ENCODE measurements at places on chromosomes 7 and 10.

DNA sequence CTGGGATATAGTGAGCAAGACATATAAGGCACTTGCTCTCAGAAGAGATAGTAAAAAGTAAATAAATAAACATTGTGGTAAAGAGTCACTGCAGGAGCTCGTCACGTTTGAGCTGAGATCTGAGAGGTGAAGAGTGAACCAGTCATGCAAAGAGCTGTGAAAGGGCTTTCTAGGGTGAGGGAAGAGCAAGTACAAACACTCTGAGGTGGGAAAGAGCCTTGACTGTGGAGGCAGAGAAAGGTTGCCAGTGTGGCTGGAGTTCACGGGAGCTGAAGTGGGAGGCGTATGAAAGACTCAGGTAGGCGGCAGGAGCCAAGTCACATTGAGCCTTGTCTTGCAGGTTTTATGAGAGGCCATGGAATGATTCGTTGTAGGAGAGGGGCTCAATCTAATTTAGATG lies 141.0 kb downstream of the C1GALT1 start:
- DNase-seq, result no peak

DNA sequence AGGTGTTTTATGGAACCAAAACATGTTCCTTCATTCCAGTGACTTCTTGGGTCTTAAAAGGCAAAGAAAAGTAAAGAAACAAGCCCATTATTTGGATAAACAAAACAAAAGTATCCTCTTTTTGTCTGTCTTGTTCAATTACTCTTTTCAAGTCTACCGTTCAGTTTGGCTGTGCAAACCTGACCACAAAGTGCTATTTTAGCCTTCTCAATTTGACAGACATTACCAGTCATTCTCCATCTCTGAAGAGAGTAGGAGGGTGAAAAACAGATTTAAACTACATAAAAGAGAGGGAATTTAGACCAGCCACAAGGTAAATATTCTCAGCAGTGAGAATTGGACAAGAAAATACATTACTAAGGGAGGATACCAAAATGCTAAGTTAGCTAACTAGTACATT lies 145.2 kb downstream of the GRM3 start:
- DNase-seq, result no peak

DNA sequence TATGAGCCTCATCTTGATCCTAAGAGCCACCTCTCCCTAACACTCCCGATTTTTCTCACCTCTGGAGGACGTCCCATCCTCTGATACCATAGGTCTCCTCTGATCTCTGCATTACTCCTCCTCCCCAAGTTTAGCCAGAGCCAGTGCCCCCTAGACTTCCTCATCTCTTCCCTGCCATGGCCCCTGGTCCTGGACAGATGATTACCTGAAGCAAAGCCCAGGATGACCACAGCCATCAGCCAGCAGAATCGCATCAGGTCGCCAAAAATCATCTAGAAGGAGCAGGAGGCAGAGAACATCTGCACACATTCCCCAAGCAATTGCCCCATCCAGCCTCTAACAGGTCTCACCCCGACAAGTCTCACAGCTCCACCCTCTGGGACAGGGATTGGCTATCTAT lies 11.7 kb downstream of the TRPV6 start:
- no peak for DNase-seq

DNA sequence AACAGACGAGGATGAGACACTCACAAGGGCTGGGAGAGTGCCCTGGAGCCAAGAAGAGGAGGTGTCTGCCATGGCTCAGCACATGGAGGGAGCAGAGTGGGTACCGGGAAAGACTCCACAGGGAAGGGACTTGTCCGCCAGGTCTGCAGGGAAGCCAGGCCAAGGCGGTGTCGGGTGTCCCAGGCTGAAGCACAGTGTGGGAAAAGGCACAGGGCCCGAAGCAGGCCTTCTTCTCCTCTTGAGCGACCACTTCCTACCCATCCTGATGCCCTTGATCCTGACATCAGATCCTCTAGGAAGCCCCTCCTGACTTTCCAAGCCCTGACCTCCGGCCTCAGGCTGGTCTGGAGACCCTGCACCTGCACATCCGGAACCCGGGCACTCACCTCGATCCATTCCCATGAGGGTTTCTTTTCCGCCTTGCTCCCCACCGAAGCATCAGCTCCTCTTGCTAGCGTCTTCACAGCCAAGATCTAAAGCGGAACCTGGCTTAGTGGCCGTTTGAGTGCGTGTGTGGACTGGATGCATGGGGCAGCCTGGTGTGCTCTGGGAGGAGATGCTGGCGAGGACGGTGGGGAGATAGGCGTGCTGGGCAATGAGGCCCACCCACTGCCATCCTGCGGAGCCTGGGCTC lies 8.5 kb downstream of the CALML3 start:
- no peak for DNase-seq

- DNase-seq, result peak; percentile 89
Measured at GRCh38 chr7:36291387-36292316, 98.0 kb upstream of the ANLN start.

- DNase-seq, result no peak
Measured at GRCh38 chr7:99563650-99564049, 5.2 kb downstream of the ZNF655 start.

GRCh38 chr10:113420733-113421675 lies 131.8 kb upstream of the HABP2 start:
- DNase-seq, result no peak

- peak; percentile 79 for DNase-seq
Measured at GRCh38 chr7:51067757-51068156, 248.9 kb downstream of the COBL start.

DNA sequence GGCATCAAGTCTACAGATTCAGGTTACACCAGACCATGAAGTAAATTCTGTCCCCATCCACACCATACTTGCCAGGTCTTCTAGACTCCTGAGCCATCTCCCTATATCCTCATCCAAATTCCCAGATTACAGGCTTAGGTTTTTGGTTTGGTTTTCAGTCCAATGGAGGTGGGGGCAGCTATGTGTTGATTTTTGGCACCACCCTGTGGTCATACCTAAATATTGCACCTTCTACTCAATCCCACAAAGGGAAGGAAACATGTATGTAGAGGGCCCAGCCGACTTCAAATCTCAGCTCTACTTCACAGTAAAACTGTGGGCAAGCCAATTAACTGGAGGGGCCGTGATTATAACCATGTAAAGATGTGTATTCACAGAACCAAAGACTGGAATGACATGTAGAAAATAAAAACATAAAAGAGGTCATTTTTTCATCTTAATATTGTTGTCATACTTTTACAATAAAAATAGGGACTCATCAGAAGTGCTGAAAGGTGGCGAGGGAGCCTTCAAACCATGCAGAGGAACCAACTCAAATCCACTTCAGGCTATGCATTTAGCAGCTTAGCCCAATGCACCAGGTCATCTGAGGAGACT lies 19.8 kb downstream of the ERCC6 start:
- DNase-seq, result peak; percentile 81

DNA sequence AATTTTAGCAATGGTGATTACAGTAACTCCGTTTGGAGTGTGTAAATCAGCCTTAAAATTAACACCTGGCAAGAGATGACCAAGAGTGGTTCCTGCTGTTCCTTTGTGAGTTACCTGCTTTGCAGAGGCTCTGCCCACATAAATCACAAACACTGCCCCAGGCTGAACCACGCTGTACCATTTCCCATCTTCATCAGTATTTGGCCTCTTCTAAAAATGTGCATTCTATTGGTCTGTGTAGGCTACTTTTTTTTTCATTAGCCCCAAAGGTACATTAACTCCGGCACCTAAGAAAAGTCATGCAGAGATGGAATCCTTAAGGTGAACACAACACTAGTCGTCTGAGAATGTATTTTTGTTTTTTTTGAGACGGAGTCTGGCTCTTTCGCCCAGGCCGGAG lies 96.1 kb downstream of the PROSER2 start:
- DNase-seq, result no peak

GRCh38 chr7:123916240-123916724 lies 8.8 kb upstream of the SPAM1 start:
- peak; percentile 73 for DNase-seq

GRCh38 chr10:82267014-82267413 lies 392.0 kb downstream of the NRG3 start:
- DNase-seq, result no peak

DNA sequence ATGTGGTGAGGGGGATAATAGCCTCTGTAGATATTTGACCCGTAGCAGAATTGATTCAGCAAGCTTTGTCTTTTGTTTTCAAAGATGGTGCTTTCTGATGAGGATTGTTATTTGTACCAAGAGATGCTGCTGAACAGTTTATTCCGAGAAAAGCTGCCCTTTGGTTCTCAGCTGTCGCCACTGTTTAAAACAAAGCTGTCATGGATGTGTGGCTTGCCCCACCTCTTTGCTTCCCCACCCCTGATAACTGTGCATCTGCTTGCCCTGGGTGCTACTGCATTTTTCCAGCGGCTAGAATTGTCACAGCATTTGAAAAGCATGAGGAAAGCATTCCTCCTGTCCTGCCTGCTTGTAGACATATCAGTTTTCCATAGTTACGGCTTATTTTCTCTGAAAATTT lies 226.9 kb upstream of the CSTF2T start:
- DNase-seq, result no peak

DNA sequence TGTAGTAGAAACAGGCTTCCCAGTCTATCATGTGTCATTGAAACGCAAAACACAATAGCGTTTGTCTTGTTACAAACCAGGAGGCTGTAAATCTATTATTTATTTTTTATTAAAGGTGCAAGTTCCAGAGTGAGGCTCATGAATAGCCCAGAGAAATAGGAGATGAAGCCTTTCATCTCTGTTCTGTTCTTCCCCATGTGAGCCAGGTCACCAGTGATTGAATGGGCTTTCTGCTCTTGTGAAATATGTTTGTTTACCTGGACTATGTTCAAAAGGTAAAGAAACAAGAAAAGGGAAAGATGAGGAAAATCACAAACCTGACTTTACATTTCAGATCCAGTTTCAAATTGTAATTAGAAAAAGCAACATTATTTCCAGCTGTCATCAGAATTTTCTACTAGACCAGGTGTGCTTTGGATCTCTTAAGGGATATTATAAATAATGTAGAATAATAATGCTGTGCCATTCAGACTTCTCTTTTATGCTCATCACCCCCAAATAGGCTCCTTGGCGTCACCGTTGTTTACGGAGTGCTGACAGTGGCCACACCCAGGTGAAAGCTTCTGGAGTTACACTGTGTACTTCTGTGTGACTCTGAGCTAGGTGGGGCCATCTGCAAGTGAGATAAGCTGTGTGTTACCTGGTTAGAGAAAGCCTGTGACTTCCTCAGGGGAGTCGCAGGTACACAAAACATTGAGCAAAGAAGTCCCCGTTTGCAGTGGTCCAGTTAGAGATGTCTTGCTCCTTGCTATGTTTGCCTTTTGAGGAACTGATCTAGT lies 274.9 kb downstream of the SDK1 start:
- no peak for DNase-seq

- no peak for DNase-seq
Measured at GRCh38 chr7:143391462-143392404, 10.6 kb downstream of the ZYX start.

GRCh38 chr7:145665499-145666258 lies 450.9 kb upstream of the CNTNAP2 start:
- DNase-seq, result no peak

GRCh38 chr10:14873090-14873760 lies 5.4 kb upstream of the SUV39H2 start:
- DNase-seq, result no peak

DNA sequence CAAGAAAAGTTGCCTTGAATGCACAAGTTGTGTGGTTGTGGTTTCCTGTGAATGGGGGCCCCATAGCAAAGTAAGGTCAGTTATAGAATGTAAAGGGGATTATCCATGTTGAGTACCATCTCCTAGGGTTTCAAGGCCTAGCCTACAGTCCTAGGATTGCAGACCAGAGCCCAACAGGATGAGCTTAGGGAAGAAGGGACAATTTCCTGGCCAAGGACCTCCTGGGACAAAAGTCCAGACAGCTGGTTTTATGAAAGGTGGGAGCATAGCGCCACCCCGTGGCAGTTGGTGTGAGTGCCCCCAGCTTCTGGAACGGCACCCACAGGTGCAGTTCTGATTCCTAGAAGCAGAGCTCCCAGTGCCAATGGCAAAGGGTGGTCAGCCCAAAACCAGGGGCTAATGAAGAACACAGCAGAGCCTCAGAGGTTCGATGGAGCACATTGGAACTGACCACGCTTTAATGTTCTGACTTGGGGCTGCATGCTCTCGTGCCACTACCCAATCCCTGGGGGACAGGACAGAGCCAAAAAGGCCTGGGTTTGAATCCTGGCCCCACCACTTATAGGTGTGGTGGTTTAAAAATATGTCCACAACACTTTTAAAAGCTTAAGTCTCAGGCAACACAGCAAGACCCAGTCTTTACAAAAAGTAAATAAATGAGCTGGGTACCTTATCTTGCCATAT lies 25.8 kb upstream of the TMEM120A start:
- DNase-seq, result peak; percentile 45

DNA sequence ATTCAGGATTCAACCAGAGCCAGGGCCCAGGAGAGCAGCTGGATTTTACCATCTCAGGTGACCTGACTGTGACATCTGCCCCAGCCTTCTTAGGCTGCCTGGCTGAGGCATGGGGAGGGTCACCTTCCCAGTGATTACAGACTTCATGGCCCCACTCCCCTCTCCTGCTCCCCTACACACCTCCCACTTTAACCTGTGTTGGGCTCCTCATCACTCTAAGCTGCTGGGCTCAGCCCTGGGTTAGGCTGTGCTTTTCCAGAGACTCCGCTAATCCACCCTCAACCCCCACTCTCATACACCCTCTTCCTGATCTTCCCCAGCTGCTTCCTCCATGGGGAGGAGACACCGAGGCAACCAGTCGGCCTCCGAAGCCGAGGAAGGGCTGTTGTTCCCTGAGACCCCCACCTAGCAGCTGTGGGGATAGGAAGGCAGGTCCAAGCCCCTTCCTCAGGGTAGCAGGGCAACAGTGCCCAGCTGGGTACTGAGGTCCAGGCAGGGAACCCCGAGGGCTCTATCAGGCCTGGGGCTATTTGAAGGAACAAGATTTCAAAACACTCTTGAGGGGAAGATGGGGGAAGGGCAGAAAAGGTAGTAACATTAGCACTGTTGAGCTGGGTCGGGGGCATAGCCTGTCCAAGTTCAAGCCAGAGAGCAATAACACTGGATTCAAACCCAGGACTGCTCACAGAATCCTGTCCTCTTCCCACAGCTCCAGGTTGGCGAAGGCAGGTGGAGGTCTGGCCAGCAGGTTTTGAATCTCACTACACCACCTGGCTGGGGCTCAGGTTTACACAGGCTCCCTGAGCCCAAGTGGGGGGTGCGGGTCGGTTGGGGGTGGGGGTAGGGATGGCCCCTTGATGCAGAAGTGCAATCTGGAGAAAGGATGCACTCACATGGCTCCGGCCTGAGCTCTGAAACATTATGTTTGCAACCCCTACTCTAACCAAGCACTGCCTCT lies 1.8 kb downstream of the IMPDH1 start:
- peak; percentile 61 for DNase-seq

- no peak for DNase-seq
Measured at GRCh38 chr7:41336981-41337380, 365.9 kb downstream of the INHBA start.

GRCh38 chr7:154353355-154353767 lies 301.2 kb downstream of the DPP6 start:
- DNase-seq, result no peak
